Bone marrow (tissue), 2 donors: ENCODE measurements at places on chromosomes 16 and 17.

DNA sequence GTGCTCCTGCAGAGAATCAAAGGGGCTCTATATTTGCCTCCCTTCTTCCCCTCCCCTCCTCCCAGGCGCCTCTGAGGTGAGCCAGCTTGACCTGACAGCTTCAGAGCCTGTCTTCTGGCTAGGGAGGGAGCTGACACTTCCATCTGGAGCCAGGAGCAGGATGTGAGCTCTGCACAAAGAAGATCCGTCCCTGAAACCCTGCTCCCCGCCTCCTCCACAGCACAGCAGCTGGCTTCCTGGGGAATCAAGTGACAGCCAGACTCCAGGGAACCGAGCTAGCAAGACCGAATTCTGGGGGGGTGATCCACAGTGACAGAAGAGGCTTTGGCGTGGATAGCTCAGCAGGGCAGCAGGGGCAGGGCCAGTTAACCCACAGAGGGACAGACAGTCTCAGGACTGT lies 37.2 kb downstream of the CCDC182 start:
- DNase-seq = no peak

DNA sequence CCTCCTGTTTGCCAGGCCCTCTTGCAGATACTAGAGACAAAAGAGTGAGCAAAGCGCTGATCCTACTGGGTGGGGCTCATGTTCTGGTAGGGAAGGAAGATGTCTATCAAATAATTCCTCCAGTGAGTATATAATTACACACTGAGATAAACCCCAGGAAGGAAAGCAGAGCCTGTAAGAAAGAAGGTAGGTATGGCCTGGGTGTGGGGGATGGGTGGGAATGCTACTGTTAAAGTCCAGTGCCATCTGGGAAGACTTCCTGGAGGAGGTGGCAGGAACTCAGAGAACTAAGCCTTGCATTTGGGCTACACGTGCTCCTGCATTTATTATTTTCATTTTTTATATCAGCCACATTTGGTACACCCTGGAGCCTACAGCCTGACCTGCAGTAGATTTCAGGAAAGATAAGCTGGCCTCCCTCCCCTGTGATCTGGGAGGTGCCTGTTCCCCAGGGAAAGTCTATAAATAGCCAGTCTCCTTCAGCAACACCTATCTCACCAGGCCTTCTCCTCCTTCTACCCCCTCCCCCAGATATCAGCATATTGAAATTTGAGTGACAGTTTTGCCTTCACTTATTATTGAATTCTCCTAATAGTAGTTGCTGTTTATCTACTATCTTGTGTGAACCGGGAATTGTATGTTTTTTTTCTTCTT lies 11.5 kb downstream of the ATP2C2 start:
- no peak for DNase-seq

DNA sequence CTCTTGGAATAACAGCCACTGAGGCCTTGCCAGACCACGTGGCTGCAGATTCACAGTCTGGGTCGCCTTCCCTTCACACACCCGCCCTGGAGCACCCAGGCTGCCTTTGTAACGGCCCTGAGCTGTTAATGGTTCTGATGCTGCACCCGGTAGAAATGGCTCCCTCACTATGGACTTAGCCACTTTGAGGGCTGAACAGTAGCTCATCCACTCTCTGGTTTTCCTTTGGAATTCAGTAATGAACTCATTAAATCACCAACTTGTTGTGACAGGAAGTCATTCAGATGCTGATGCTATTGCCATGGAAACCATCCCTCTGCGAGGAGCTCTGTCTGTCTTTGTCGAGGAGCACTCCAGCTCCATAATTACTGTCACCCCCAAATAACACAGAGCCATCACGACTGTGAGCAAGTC lies 59.2 kb downstream of the CDK5R1 start:
- DNase-seq = no peak

- DNase-seq = no peak
Measured at GRCh38 chr16:12239226-12239625, 262.7 kb downstream of the SNX29 start.

- DNase-seq = no peak
Measured at GRCh38 chr17:45976391-45976754, 22.7 kb upstream of the STH start.

- DNase-seq = no peak
Measured at GRCh38 chr16:51440131-51440889, 289.2 kb upstream of the SALL1 start.

DNA sequence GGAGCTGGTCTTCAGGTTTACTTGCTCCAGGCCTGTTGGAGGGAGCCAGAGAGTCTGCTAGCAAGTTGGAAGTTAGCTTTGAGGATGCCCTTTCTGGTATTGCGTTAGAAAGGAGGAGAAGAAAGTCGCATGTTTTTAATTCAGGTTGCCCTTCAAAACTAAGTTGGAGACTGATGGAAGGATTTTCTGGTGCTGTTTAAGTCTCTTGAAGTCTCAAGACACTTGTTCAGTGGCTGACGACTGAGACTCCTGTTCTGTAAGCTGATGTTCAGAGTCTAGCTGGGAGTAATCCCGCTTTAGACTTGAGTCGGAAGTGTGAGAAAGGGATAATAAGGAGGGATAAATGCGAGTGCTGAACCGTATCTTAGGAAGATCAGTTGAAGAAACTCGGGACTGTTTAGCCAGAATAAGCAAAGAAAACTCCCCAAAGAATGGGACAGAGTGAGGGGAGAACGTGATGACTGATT lies 740 bp downstream of the AATF start:
- no peak for DNase-seq

- no peak for DNase-seq
Measured at GRCh38 chr16:66052745-66053144, 313.7 kb upstream of the CDH5 start.

DNA sequence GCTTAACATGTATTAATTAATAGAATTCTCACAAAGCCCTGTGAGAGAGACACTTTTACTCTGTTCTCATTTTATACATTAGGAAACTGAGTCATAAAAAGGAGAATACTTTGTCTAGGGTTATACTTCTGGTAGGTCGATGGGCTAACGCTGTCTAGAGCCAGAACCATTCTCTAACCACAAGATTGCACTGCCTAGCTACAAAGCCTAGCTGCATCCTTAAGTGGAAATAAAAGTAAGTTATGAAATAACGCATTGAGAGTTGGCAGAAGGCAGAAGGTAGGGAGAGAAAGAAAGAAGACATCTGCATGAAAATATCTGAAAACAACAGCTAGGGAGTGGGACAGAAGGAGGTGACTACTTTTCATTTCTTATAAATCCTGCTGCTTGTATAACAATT lies 33.2 kb downstream of the IRX6 start:
- no peak for DNase-seq

- DNase-seq = no peak
Measured at GRCh38 chr17:35617505-35617904, 30.4 kb downstream of the AP2B1 start.

GRCh38 chr17:11823862-11824261 lies 173.4 kb downstream of the ZNF18 start:
- no peak for DNase-seq

GRCh38 chr17:48240122-48240521 lies 132.6 kb downstream of the SNX11 start:
- DNase-seq = no peak

GRCh38 chr16:80447241-80447640 lies 93.6 kb upstream of the DYNLRB2 start:
- no peak for DNase-seq

GRCh38 chr16:87457709-87458423 lies 35.0 kb downstream of the ZCCHC14 start:
- DNase-seq = no peak

GRCh38 chr17:28906706-28907438 lies 4.0 kb upstream of the DHRS13 start:
- DNase-seq = no peak

DNA sequence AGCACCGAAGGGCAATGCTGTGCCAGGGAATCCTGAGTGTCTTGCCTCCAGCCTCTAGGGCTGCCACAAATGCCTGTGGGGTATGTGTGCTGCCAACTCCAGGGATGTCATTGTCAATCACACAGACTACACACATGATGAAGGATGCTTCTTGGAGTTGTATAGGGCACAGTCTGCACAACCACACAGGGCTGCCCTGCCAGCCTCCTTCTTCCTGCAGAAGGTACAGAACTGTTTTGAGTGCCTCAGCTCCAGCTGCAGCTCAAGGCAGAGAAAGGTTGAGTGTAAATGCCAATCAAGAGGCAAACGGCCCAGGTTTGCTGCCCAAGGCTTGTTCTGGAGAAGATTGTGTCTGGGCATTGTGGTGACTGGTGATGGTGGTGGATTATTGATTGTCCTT lies 15.6 kb downstream of the SCNN1B start:
- DNase-seq = no peak

DNA sequence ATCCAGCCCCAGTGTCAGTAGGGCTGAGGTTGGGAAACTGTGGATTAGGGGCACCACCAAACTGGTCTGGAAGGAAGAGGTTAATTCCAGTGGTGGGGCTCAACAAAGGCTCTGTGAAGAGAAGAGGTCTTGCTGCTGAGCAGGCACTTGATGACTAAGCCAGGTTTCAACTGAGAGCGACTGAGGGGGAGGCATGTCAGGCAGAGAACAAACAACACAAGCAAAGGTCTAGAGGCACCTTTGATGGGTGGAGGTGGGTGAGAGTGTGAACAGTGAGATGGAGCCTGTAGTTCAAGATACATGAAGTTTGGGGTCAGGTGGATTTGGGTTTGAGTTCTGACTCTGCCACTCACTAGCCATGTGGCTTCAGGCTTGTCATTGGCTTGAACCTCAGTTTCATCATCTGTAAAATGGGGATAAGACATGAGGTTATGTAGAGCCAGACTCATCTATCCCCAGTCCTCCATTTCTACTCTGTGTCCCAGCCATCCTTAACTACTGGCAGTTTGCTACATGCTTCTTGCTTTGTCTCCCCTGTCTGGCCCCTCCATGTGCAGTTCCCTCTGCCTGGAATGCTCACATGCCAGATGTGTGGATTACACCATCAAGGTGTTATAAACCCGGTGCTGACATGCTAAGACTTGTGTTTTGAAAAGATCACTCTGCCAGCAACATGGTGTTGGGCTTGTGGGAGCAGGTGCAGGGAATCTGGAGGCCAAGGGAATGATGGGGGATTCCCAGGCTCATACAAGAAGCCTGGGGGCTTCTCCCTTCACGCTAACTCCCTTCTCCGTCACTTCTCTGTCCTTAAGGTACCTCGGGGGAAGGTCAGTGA lies 3.0 kb upstream of the RMI2 start:
- DNase-seq = no peak

- no peak for DNase-seq
Measured at GRCh38 chr17:50602836-50603235, 31.8 kb upstream of the ABCC3 start.

DNA sequence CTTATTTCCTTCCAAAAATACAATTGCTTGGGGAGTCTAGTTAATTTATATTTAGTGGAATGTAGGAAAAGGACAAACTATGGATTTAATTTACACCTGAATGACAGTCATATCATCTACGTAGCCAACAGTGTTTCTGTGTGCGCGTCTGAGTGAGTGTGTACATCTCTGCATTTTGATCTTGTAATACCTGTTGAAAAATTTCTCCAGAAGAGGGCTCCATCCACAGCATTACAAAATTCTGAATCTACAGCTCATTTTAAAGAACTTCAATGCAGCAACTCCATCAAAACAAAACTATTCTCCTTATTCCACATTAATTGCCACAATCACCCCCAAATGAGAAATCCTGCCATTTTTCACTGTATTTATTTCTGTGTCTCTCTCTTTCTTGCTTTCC lies 3.9 kb downstream of the CDH13 start:
- DNase-seq = no peak

GRCh38 chr16:90037276-90037675 lies 18.0 kb upstream of the DBNDD1 start:
- no peak for DNase-seq

GRCh38 chr17:39926588-39927100 lies 757 bp downstream of the ORMDL3 start:
- DNase-seq = peak; percentile 12

GRCh38 chr16:55828680-55829079 lies 4.2 kb downstream of the CES1 start:
- DNase-seq = no peak

- DNase-seq = peak; percentile 62
Measured at GRCh38 chr16:89444151-89444723, 46.1 kb downstream of the ANKRD11 start.

GRCh38 chr16:5633845-5634440 lies 536.3 kb upstream of the EEF2KMT start:
- DNase-seq = no peak

- DNase-seq = no peak
Measured at GRCh38 chr17:62681939-62682381, 54.5 kb downstream of the MRC2 start.

GRCh38 chr17:57685499-57686132 lies 59.5 kb downstream of the CCDC182 start:
- no peak for DNase-seq

- DNase-seq = peak; percentile 32
Measured at GRCh38 chr17:9204637-9205329, 183.5 kb downstream of the NTN1 start.

DNA sequence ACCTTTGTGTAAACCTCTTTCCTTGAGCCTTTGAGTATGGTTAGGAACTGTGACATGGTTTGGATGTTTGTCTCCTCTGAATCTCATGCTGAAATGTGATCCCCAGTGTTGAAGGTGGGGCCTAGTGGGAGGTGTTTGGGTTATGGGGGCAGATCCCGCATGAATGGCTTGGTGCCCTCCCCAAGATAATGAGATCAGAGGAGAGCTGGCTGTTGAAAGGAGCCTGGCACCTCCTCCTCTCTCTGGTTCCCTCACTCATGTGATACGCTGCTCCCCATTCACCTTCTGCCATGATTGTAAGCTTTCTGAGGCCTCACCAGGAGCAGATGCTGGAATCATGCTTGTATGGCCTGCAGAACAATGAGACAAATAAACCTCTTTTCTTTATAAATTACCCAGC lies 1110.2 kb downstream of the CDH11 start:
- DNase-seq = no peak

GRCh38 chr16:30844671-30845449 lies 49.0 kb downstream of the BCL7C start:
- peak; percentile 90 for DNase-seq

DNA sequence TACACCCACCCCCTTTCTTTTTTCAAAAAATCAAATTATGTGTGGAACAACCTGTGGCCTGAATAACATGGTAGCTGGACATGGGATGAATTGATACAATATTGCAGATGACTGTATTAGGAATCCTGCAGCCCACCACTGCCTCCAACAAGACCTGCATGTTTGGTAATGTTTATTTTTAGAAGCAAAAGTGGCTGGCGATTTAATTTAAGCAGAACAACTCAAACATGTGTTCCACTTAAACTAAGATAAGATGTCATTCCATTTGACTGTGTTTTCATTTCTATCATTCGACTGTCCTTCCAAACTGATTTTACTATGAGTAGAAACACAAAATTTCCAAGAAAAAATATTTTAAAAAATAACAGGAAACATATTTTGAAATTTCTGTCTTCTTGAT lies 10.1 kb upstream of the DHRS7C start:
- no peak for DNase-seq

DNA sequence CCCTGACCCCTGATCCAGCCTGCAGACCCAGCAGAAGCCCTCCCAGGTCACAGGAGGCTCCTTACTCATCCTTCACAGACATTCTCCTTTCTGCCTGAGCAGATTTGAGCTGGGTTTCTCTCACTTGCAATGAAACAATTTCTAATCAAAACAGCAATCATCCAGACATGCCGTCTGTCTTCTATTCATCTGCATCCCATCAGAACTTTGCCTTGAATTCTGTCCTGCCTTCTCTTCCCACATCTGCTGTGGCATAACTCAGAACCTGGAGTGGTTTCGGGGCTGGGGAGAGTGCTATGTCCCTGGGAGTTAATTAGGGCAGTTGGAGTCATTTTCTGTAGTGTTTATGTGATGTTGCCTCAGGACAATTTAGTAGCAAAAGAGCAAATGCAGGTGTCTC lies 278.6 kb downstream of the CBLN1 start:
- no peak for DNase-seq

- no peak for DNase-seq
Measured at GRCh38 chr17:78777881-78778280, 4.2 kb downstream of the CYTH1 start.
